ENCODE measurements at places on chromosomes 13 and 19.
A peak's percentile ranks its signal among the peaks of the same experiment; 100 is the strongest.

DNA sequence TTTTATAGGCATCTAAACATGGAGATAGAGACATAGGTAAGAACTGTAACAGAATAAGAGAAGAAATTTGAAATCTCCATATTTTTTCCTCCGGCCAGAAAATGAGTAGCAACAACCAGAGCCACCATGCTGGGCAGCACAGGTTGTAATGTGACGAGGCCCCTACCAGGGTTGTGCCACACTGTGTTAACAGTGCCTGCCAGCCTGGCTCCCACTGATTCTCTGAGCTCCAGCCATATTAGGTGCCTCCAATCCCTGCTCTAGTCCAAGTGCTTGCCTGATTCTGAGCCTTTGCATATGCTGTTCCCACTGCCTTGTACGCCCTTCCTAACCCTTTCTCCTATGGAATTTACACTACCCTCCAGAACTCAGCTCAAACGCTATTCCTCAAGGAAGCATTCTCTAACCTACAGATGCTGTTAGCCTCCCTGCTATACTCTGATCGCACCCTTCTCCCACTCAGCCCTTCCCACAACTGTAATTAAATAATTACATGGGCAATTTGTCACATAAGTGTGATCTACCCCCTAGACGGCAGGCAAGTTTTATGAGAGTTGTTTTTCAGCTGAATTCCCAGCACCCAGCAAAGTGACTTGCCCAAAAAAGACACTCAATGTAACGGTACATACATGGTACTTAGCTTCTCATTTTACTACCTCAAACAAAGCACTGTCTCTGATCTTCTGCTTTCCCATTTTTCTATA lies 37.6 kb upstream of the STARD13 start:
- DNase-seq = no peak

- no peak for DNase-seq
Observed at GRCh38 chr19:41089959-41090358, 1.7 kb downstream of the CYP2A13 start.

DNA sequence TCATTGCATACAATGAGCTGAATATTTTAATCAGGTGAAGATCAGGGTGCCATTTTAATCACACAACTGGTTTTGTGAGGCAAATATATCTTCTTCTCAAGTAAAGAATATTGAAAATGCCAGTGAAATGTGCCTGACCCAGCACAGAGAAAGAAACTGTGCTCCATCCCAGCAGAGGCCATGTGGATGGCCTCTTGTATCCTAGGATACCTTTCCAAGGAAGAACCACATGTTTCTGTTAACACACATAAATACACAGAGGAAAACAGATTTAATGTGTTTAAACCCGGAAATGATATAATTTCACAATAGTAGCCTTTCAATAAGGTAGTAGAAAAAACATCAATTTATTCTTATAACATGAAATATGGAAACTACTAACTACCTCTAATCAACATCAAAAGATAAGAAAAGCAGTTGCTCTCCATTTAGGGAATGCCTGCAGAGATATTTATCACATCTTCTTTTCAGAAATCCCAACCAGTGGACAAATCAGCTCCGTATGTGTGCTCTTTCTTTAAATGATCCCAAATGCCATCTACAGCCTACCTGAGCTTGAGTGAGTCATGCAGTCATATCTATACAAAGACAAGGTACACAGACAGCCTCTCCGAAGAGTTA lies 157.1 kb downstream of the FGF14 start:
- no peak for DNase-seq

GRCh38 chr13:97395447-97396136 lies 38.4 kb upstream of the RAP2A start:
- no peak for DNase-seq

DNA sequence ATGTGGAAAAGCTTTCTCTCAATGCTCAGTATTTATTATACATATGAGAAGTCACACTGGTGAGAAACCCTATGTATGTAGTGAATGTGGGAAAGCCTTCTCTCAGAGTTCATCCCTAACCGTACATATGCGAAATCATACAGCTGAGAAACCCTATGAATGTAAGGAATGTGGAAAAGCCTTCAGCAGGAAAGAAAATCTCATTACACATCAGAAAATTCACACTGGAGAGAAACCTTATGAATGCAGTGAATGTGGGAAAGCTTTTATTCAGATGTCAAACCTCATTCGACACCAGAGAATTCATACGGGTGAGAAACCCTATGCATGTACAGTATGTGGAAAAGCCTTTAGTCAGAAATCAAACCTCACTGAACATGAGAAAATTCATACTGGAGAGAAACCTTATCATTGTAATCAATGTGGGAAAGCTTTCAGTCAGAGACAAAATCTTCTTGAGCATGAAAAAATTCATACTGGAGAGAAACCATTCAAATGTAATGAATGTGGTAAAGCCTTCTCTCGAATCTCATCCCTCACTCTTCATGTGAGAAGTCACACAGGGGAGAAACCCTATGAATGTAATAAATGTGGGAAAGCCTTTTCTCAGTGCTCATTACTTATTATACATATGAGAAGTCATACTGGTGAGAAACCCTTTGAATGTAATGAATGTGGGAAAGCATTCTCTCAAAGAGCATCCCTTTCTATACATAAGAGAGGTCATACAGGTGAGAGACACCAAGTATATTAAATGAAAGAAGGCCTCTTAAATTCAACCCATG lies 34.4 kb downstream of the ZNF568 start:
- no peak for DNase-seq

DNA sequence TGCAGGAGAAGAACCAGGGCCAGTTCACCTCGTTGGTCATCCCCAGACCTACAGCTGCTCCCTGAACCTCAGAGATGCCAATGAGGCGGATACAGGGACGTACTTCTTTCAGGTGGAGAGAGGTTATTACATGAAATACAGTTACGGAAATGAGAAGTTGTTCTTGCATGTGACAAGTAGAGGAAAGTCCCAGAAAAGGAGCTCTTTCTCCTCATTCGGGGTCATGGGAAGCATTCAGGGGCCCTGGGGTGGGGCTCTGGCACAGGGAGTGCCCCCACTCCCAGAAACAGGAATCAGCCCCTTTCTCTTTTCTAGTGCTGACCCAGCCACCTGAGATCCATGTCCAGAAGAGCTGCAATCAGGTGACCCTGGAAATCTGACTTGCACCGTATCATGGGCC lies 4.5 kb upstream of the SIGLEC9 start:
- no peak for DNase-seq

DNA sequence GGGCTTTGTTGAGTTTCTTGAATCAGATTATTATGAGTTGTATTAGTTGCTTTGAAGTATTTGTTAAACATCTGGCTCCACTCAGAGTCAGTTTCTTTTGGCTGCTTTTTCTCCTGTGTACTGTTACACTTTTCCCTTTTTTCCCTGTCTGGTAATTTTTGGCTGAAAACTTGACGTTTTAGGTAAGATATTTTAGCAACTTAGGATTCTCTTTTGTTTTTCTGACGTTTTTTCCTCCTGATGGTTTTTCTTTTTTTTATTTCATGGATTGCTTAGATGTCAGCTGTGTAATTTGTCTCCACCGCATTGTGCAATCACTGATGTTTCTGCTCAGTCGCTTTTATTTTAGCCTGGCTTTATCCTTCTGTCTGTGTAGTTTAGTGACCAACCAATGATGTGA lies 20.7 kb downstream of the RFC3 start:
- no peak for DNase-seq

DNA sequence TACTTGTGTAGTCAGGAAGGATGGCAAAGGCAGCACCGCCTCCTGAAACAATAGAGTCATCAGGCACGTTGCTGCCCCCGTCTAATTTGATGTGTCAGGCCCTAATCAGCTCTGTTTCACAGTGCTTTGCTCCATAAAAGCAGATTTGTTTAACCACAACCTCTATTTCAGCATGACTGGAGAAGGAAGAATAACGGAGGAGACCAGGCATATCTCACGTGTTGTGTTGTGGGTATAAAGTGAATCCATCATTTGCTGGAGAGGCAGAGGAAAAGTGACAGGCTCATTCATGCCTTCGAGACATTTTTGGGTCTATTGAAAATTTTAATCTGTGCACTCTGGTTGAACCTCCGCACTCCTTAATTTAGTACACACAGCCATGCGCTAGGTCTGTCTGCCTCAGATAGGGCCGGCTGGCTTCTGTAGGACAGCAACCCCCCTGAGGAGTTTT lies 940.4 kb upstream of the SLC10A2 start:
- DNase-seq = no peak

GRCh38 chr19:11179716-11180297 lies 17.5 kb downstream of the KANK2 start:
- peak; percentile 54 for DNase-seq

- peak; percentile 28 for DNase-seq
Observed at GRCh38 chr19:15469513-15470297, 5.4 kb upstream of the RASAL3 start.

- DNase-seq = no peak
Observed at GRCh38 chr19:49816590-49816989, 1.5 kb upstream of the MED25 start.

DNA sequence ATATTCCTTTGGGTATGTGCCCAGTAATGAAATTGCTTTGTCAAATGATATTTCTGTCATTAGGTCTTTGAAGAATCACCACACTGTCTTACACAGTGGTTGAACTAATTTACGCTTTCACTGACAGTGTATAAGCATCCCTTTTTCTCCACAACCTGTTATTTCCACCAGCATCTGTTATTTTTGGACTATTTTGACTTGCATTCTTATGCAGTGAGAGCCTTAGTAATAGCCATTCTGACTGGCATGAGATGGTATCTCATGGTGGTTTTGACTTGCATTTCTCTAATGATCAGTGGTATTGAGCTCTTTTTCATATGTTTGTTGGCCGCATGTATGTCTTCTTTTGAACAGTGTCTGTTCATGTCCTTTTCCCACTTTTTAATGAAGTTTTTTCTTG lies 92.0 kb upstream of the SPATA13 start:
- no peak for DNase-seq

GRCh38 chr13:97621631-97622030 lies 187.7 kb downstream of the RAP2A start:
- no peak for DNase-seq

- DNase-seq = no peak
Observed at GRCh38 chr19:50710094-50710493, 9.5 kb downstream of the SHANK1 start.

- no peak for DNase-seq
Observed at GRCh38 chr13:79581870-79582315, 100.9 kb downstream of the NDFIP2 start.

DNA sequence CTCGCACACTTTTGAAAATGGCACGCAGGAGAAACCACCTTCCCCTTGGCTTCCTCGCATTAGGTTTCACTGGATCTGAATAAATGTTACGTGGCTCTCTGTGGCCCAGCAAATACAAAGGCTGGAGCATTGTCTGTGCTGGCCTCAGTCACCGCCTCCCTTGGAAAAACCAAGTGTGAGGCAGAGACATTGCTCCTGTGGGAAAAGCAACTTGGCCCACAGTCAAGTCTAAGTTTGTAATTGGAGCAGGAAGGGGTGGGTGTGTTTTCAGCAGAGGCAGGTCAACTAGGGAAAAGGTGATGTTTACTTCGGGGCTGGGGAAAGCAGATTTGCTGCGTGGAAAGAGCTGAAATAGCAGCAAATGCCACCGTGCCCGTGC lies 101.6 kb downstream of the IRS2 start:
- DNase-seq = no peak

GRCh38 chr19:1906985-1907562 lies 1.9 kb downstream of the ADAT3 start:
- DNase-seq = no peak

DNA sequence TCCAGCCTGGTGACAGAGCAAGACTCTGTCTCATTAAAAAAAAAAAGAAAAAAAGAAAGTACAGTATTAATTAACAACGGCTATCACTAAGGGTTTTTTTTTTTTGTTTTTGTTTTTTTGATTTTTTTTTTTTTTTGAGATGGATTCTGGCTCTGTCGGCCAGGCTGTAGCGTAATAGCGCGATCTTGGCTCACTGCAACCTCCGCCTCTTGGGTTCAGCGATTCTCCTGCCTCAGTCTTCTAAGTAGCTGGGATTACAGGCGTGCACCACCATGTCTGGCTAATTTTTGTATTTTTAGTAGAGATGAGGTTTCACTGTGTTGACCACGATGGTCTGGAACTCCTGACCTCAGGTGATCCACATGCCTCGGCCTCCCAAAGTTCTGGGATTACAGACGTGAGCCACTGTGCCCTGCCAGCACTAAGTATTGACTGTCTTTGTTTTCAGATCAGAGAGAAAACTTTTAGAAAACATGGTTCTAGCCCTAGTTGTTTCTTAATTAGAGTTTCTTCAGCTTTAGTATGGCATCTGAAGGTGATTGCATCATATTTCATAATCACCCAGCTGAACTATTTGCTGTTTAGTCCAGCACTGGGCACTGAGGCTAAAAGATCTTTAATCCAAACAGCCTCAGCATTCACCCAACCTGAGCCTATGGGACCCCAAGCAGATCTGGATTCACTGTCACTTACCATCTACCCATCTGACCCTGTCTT lies 2.7 kb upstream of the GATAD2A start:
- DNase-seq = no peak

GRCh38 chr19:7007859-7008258 lies 13.4 kb downstream of the MBD3L2B start:
- no peak for DNase-seq

GRCh38 chr13:49082653-49083536 lies 107.2 kb downstream of the FNDC3A start:
- DNase-seq = no peak
